ENCODE measurements at places on chromosomes 12 and 14.

DNA sequence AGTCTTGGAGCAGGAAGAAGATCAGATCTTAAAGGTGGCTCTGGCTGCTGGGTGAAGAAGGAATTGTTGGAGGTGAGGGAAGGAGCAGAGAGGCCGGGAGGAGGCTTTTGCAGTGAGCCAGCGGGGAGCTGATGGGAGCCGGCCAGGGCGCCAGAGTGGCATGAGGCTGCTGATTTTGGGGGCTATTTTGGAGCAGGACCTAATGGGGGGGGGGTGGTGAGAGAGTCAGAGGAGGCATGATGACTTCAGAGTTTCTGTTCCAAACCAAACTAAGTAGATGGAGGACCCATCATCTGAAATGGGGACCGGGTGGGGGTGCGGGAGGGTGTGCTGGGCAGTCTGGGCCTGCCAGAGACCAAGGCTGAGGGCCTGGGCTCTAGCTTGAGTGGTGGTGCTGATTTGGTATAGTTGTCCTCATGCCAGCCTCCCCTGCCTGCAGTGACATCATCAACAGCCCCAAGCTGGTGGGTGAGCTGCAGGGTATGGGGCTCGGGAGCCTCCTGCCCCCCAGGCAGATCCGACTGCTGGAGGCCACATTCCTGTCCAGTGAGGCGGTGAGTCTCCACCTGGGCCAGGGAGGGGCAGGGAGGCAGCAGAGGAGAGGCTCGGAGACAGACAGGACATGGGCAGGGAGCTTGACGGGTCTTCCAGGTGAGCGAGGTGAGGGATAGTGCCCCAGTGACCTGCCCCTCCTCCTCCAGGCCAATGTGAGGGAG is 6.2 kb downstream of the TNFAIP2 start:
- no peak for DNase-seq

DNA sequence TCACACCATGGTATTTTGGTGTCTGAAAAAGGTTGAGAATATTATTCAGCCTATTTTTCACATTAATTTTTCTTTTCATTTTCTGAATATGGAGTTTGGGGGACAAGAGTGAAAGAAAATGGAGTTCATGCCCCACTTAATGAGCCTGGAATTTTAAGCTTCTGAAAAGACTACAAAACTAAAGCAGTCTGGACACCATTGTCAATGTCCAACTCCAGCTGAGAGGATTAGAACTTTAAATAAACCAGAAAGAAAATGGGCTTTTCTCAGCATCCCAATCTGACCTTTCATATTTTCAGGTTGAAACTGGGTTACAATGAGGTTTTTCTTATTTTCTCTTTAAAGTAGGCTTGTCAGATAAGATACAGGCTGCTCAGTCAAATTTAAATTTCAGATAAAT is 207.7 kb downstream of the SLC6A15 start:
- no peak for DNase-seq

DNA sequence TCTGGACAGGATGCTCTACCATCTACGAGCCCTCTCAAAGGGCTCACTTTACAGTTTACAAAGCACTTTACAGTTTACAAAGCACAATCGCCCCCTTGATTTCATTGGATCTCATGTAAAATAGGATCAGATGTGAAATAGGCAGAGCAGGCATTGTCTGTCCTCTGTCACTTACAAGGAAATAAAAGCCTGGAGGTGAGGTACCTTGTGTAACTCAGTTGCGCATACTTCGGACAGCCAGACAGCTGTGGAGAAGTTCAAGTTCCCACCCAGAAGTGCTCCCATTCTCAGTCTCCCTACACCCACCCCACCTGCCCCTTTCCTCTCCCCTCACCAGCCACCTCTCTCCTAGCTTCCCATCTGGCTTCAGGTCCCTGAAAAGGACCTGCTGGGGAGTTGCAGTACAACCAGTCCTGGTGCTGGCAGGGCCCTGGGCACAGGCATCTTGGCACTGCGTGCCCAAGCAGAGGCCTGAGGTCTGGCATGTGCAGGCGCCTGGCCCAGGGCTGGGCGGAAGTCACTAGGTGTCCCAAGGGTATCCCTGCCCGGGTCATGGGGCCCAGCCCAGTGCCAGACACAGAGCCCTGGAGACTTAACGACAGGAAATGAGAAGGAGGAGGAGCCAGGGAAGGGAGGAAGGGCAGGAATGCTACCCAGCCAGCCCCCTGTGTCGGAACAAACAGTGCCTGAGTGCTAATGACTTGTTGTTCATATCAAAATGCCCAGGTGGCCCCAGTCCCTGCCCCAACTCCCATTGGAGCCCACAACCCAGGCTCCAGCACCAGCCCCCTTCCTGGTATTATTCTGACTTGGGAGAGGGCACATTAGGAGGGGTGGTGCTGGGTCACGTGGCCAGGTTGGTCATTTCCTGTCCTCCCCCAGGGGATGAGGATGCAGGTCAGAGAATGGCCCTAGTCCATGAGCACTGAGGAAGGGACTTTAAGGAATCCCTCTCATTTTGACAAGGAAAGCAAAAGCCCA is 5.4 kb downstream of the RAPGEF3 start:
- no peak for DNase-seq

DNA sequence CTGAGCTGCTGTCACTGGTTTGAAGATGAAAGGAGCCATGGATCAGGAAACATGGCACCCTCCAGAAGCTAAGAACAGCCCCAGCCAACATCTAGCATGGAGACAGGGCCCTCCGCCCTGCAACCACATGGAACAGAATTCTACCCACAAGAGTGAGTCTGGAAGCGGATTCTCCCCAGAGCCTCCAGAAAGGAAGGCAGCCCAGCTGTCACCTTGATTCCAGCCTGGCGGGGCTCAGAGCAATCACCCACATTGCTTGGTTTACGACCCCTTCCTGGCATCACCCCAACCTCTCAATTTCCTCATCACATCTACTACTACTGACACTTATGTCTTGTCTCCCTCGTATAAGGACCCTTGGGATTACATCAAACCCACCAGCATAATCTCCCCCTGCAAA is 38.5 kb downstream of the OAS2 start:
- DNase-seq, result no peak

- no peak for DNase-seq
Observed at GRCh38 chr14:35940291-35940690, 114.2 kb downstream of the BRMS1L start.

DNA sequence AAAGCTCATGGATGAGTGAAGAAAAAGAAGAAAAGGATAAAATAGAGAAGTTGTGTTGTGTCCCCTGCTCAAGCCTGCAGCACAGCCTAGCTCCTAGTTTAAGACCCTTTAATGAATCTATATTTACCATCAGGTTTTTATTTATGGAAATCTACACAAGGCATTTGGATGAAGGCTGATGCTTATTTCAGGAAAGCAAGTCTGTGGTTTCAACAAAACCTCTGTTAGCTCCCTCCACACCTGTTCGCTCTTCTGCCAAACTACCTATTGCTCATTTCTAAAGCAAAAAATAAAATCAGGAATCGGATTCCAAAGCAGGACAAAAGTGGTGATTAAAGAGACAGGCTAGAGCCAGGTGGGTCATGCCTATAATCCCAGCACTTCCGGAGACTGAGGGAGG is 18.9 kb upstream of the MAP3K9 start:
- no peak for DNase-seq

- DNase-seq, result no peak
Observed at GRCh38 chr12:106953352-106954250, 2.1 kb upstream of the TMEM263 start.

GRCh38 chr12:28089338-28089737 is 100.9 kb upstream of the CCDC91 start:
- no peak for DNase-seq

DNA sequence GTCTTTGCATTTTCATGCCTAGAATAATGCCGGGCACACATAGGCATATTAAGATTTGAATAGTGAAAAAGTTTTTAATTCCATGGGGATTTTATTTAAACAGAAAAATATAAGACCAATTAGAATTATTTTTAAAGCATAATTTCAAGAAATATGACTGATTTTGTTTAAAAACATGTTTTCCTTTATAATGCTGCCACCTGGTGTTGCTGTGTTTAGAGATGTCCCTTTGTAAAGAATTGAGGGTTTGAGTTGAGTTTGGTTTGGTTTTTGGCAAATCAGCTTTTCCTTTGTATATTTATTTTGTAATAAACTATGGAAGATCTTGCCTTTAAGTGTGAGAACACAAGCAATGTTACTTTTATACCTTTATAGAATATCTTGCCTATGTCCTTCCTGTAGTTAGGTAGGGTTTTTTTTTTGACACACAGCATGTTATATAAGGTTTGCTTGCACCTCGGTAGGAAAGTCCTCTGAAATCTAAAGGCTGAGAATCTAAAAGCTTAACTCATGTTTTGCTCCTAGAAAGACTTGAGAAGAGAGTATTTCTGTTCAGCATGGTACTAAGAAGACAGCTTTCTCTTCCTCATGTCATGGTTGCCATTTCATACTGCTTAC is 31.4 kb upstream of the SNAPC1 start:
- no peak for DNase-seq

GRCh38 chr14:23062002-23062401 is 4.7 kb upstream of the CDH24 start:
- no peak for DNase-seq

- DNase-seq, result no peak
Observed at GRCh38 chr14:96393071-96393691, 1.3 kb downstream of the AK7 start.

GRCh38 chr14:33280646-33281045 is 342.0 kb downstream of the NPAS3 start:
- DNase-seq, result no peak

GRCh38 chr12:83664650-83665049 is 977.9 kb downstream of the TMTC2 start:
- no peak for DNase-seq

DNA sequence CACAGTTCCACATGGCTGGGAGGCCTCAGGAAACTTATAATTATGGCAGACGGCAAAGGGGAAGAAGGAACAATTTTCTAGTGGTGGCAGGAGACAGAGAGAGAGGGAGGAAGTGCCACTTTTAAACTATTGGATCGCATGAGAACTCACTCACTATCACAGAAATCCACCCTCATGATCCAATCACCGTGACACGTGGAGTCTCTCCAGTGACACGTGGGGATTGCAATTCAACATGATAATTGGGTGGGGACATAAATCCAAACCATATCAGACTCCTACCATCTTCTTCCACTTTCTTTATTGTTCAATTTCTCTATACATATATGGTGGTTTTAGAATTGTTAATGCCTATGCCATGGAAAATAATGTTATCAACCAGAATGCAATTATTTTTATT is 103.7 kb upstream of the SYT1 start:
- no peak for DNase-seq

- no peak for DNase-seq
Observed at GRCh38 chr14:100389497-100390104, 66.5 kb downstream of the SLC25A47 start.

DNA sequence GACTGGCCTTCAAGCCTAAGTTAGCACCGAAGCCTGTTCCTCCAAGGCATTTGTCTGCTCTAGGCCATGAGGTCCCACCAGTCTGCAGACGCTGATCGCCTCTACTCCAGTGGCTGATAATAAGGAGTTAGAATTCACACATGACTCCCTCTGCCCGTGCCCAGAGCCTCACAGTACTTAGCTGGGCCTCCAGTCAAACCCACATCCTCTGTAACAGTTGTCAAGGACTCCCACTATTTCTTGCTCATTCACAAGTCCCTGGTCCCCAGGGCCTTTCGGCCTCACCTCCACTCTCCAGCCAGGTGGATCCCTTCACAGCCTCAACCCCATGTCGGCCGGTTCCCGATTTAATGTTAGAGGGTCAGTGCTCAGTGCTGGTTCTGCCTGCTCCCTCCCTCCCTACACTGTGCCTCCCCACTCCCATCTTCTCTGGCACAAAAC is 6.3 kb upstream of the KRT5 start:
- DNase-seq, result no peak

GRCh38 chr12:103387385-103387784 is 108.4 kb downstream of the C12orf42 start:
- DNase-seq, result no peak

DNA sequence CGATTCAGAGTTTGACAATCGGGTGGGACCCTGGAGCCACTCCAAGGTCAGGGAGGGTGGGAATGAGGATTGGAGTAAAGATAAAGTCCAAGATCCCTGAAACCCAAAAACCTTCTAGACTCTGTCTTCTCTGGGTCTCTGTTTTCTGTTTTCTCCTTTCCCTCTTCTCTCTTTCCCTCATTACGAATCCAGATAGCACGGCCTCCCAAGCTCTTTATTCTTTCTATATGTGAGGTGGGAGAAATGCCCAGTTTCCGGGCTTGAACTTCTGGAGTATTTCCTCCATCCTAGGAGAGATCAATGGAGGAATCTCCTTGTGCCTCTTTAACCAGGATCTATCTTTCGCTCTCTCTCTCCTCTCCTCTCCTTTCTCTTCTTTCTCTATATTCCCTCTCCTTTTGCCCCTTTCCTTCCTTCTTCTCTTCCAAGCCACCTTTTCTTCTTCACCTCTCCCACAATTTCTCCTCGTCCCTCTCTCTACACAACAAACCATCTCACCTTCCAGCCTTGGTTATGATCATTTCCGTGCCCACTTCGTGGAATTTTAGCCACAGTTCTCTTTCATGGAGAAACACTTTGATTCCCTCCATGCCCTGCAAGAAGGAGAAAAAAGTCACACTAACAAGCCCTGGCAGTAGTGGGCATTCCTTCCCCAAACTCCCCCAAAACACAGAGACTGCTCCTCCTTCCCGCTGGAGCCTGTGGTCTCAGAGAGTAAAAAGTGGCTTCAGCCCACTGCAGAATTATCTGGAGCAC is 4.4 kb downstream of the TBX5 start:
- DNase-seq, result no peak

- peak; percentile 83 for DNase-seq
Observed at GRCh38 chr12:49636979-49637755, 13.8 kb downstream of the PRPF40B start.

- DNase-seq, result no peak
Observed at GRCh38 chr14:22838631-22839041, 2.3 kb downstream of the MMP14 start.

- no peak for DNase-seq
Observed at GRCh38 chr12:55974308-55974730, 441 bp downstream of the RAB5B start.

DNA sequence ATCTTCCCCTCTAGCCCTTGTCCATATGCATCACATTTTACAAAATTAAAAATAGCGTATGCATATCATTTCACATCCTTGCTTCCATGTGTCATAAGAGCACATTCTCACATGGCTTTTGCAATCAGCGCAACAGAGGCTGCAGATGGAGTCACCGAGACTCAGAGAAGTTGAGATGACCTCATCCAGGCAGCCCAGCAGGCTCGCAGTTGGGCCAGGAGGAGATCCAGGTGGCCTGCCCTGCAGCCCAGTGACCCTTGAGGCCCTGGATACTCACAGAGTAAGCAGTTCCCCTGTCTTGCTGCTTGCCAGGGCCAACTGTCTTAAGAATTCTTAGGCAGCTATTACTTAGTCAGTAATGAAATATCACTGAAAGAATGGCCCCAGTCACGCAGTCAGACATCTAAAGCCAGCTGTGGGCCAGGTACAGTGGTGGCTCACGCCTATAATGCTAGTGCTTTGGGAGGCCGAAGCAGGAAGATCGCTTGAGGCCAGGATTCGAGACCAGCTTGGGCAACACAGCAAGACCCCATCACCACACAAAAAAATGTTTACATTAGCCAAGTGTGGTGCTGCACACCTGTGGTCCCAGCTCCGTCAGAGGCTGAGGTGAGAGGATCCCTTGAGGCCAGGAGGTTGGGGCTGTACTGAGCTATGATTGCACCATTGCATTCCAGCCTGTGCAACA is 9.1 kb downstream of the CAMKK2 start:
- no peak for DNase-seq

- DNase-seq, result no peak
Observed at GRCh38 chr12:108793756-108794441, 62.6 kb upstream of the CORO1C start.

- no peak for DNase-seq
Observed at GRCh38 chr12:78375461-78375860, 489.1 kb upstream of the SYT1 start.

Data from hematopoietic multipotent progenitor cell (in vitro differentiated cells).